ENCODE measurements at places on chromosomes 16 and 17.
A peak's percentile ranks its signal among the peaks of the same experiment; 100 is the strongest.

GRCh38 chr16:30485818-30486436, 13.4 kb downstream of the ITGAL start:
- H3K36me3 ChIP-seq: no peaks in the 10 kb centered on the region
- DNase-seq: no peak
- H3K27me3 ChIP-seq: no peaks in the 10 kb centered on the region
- no peak overlapping the region for H3K4me3 ChIP-seq
- peaks cover 3% of the 10 kb centered on the region for H3K4me1 ChIP-seq

DNA sequence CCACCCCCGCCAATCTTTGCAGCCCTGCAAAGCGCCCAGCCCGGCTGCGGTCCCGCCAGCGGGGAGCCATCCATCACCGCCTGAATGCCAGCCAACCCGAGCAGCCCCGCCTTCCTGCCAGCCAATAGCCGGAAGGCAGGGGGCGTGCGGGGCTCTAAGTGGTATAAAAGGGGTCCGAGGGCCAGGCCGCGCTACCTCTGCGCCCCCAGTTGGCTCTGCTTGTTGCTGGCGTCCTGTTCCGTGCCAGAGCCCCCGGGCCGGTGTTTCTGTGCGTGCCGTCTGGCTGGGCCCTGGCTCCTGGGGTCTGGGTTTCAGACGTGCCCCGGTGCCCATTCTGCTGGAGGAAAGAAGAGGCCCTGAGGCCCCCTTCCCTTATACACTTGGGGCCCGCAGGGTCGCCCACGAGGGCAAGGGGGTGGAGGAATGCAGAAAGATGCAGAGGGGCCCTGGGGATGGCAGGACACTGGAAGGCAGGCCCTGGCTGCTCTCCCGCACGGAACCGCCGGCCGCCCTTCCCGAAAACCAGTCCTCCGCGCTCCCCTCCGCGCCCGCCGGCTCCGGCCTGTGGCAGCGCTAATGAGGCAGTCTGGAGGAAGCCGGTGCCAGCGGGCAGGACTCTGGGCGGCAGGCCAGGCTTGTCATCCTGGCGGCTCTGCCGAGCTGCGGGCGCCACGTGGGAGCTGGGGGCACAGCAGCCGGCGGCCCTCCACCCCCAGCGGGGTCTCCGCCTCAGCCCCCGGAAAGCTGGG, 14.0 kb downstream of the COPZ2 start:
- peak overlapping the region; percentile 78 for H3K27ac ChIP-seq
- H3K4me3 ChIP-seq: peak overlapping the region; percentile 47
- DNase-seq: peak; percentile 94
- H3K27me3 ChIP-seq: no peaks in the 10 kb centered on the region
- H3K4me1 ChIP-seq: peaks cover 36% of the 10 kb centered on the region

- no peaks in the 10 kb centered on the region for H3K27me3 ChIP-seq
- H3K4me3 ChIP-seq: no peak overlapping the region
- H3K36me3 ChIP-seq: no peaks in the 10 kb centered on the region
- no peak overlapping the region for H3K27ac ChIP-seq
- DNase-seq: no peak
- H3K4me1 ChIP-seq: peaks cover 17% of the 10 kb centered on the region
These were observed 8.2 kb downstream of the HSD3B7 start for GRCh38 chr16:30992931-30993816.

GRCh38 chr17:18981642-18982424, 22.7 kb downstream of the FAM83G start:
- H3K4me3 ChIP-seq: no peak overlapping the region
- H3K36me3 ChIP-seq: peaks cover 60% of the 10 kb centered on the region
- H3K27ac ChIP-seq: no peak overlapping the region
- no peaks in the 10 kb centered on the region for H3K4me1 ChIP-seq
- DNase-seq: no peak
- no peaks in the 10 kb centered on the region for H3K27me3 ChIP-seq

GRCh38 chr17:78130437-78131101, at the start of gene TMC8:
Gene TMC8 (plus strand): TSS chr17:78130771. CDS start chr17:78131589, 818 bp downstream.
- no peak within 1 kb of the TSS for H3K27ac ChIP-seq
- peaks cover 53% of the 10 kb centered on the region for H3K4me1 ChIP-seq
- peak within 1 kb of the TSS; percentile 25 for H3K4me3 ChIP-seq
- H3K36me3 ChIP-seq: peaks cover 2% of the 10 kb centered on the region
- DNase-seq: peak; percentile 52

DNA sequence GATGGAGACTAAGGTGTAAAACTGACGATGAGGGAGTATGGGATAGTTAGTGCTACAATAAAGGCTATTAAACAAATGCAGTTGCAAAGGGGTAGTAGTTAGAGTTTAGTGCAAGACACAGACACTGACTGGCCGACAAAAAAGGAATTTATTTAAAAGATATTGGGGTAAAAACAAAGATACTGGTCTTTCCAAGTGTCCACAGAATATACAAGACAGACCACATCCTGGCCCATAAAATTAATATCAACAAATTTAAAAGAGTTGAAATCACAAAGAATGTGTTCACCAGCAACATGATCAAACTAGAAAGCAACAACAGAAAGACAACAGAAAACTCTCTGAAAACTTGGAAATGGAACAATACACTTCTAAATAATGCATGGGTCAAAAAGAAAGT, 54.7 kb downstream of the CFDP1 start:
- H3K4me3 ChIP-seq: no peak overlapping the region
- peaks cover 14% of the 10 kb centered on the region for H3K4me1 ChIP-seq
- no peak for DNase-seq
- H3K27me3 ChIP-seq: no peaks in the 10 kb centered on the region
- H3K27ac ChIP-seq: no peak overlapping the region
- no peaks in the 10 kb centered on the region for H3K36me3 ChIP-seq

GRCh38 chr16:69386596-69386995, 789 bp upstream of the TERF2 start:
- peaks cover 10% of the 10 kb centered on the region for H3K36me3 ChIP-seq
- peaks cover 14% of the 10 kb centered on the region for H3K4me1 ChIP-seq
- no peak overlapping the region for H3K27ac ChIP-seq

DNA sequence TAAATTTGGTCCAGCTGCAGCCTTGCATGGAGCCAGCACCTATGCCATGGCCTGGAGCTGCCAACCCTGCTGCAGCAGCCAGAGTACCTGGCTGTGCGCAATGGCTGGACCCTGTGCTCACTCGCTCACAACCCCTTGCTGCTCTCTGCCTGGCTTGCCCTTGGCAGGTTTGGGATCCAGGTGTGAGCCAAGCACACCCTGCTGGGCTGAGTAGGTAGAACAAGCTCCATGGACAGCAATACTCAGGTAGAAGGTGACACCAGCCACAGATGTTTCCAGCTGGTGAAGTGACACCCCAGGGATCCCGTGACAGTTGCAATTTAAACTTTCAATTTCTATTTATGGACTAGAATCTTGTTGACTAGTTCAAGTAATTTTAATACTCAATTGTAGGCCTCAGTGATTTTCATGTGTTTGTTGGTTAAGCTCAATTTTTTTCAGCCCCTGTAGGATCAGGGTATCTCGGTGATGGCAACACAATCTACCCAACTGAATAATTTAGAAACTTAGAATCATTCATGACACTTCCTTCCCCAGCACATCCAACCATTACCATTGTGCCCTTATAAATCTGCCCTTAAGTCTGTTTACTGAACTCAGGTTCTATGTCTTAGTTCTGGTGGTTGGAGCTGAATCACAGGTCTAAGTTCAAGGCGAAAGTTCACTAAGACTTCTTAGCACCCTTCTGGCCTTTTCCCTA, 480.0 kb downstream of the PMP22 start:
- H3K4me3 ChIP-seq: no peak overlapping the region
- no peaks in the 10 kb centered on the region for H3K27me3 ChIP-seq
- no peaks in the 10 kb centered on the region for H3K4me1 ChIP-seq

DNA sequence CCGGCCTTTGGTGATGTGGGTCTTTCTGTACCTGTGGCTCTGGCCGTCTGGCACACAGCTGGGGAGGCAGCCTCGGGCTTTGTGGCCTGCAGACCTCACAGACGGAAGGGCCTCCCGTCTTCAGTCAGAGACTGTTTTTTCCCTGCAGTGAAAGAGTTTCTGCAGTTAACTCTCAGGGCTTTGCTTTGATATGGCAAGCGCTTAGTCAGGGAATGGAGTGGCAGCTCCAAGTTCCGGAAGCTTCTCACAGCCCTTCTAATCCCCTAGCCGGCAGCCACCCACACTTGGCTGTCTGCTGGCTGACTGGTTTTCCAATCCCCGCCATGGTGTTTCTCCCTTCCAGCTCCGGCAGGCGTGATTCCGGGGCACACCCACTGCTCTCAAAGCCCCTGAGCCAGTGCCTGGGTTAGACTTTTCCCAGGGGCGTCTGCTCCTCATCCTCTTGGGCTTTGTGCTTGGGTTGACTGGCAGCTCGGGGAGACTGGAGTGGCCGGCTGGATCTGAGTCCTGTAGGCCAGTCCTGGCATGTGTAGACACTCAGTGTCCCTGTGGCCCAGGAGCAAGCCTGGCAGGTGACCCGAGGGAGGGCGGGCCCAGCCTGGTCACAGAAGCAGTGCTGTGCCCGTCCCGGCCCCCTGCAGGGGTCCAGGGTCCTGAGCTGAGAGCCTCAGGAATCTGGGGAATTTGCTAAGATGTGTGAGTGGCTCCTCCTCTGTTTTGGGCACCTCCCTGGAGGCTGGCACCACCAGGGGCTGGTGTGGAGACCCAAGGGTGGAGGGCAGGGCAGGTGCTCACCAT, 29.9 kb downstream of the BAIAP2 start:
- H3K4me1 ChIP-seq: peaks cover 35% of the 10 kb centered on the region
- H3K27ac ChIP-seq: no peak overlapping the region
- H3K36me3 ChIP-seq: no peaks in the 10 kb centered on the region

GRCh38 chr16:66357523-66357928, 9.0 kb upstream of the CDH5 start:
- no peak for DNase-seq
- peaks cover 21% of the 10 kb centered on the region for H3K27me3 ChIP-seq
- no peak overlapping the region for H3K4me3 ChIP-seq
- H3K36me3 ChIP-seq: no peaks in the 10 kb centered on the region
- peaks cover 8% of the 10 kb centered on the region for H3K4me1 ChIP-seq

GRCh38 chr16:47694543-47694942, 233.4 kb downstream of the PHKB start:
- H3K4me1 ChIP-seq: no peaks in the 10 kb centered on the region
- H3K4me3 ChIP-seq: no peak overlapping the region
- no peaks in the 10 kb centered on the region for H3K27me3 ChIP-seq
- no peak for DNase-seq

- no peak overlapping the region for H3K27ac ChIP-seq
- no peaks in the 10 kb centered on the region for H3K27me3 ChIP-seq
- DNase-seq: no peak
- no peaks in the 10 kb centered on the region for H3K4me1 ChIP-seq
These were observed 141.3 kb upstream of the SDK2 start for GRCh38 chr17:73785496-73785895.

GRCh38 chr17:82160075-82160474, 52.6 kb downstream of the CCDC57 start:
- peaks cover 60% of the 10 kb centered on the region for H3K36me3 ChIP-seq
- no peak overlapping the region for H3K27ac ChIP-seq
- no peaks in the 10 kb centered on the region for H3K4me1 ChIP-seq
- no peaks in the 10 kb centered on the region for H3K27me3 ChIP-seq
- DNase-seq: no peak

All from tibial artery (tissue), 4 donors.